ENCODE measurements at places on chromosomes 5 and 9.

DNA sequence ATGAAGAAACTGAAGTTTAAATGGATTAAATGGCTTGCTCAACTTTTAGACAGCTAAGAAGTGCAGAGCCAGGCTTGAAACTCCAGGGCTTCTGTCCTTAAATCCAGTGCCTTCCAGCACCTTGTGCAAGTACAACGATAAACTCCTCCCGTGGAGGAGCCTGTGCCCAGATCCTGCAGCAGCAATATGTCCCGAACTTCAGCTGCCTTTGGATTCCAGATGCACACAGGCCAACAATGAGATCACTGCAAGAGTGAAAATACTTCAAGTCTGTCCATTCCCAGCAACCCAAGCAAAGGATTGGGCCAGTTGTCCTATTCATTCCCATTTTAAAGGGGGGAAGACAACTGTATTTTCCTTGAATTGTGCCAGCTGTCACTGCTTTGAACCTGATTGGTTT lies 199.6 kb downstream of the CRB2 start:
- no peak for DNase-seq

DNA sequence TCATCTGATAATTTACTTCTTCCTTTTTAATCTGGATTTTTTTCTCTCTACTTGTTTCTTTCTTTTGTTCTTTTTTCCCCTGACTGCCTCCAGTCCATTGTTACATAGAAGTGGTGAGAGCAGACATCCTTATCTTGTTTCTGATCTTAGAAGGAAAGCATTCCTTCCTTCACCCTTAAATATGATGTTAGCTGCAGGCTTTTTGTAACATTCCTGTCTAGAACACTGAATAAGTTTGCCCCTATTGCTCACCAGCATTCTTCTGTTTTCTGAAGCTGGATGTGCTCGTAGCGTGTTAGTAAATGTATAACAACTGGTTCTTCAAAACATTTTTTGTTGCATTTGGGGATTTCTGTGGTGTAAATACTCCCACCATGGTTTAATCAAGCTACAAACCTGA lies 136.7 kb upstream of the NFIL3 start:
- DNase-seq, result no peak

GRCh38 chr5:178644826-178645545 lies 18.1 kb upstream of the CLK4 start:
- no peak for DNase-seq

- no peak for DNase-seq
Measured at GRCh38 chr9:95605816-95606488, 89.2 kb upstream of the PTCH1 start.

DNA sequence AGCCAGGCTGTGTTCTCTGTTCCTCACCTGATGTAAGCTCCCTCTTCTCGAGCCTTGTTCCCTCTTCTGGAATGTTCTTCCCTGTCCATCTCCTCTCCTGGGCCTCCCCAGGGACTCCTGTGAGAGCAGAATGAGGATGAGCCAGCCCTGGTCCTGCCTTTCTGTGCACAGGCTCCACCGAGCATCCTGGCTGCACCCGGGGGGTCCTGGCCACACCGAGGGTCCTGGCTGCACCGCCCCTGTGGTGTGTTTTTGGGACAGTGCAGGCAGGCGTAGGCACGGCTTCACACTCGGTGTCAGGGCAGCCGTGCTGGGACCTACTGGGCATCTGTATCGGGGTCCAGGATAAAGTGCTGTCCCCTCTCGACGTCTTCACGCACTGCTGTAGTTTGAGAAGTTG lies 17.8 kb downstream of the FBXW5 start:
- no peak for DNase-seq

GRCh38 chr5:135534609-135535419 lies 950 bp downstream of the NEUROG1 start:
- no peak for DNase-seq

GRCh38 chr5:160966921-160967320 lies 114.9 kb upstream of the ATP10B start:
- DNase-seq, result no peak

DNA sequence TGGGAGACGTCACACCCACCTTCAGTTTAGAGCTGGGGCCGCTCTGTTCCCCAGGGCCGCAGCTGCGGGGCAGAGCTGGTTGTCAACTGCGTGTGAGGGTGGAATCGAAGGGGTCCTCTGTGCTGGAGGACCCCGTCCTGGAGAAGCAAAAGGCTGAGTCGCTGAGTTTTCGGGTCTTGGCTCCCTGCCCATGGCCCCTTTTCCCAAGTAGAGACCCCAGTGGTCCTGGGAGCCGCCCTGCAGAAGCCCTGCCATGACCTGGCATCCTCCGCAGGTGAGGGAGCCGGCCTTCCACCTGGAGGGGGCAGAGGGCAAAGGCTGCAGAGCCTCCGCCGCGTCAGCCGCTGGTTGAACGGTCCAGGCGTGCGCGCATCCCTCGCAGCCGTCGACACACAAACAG lies 90.4 kb upstream of the COL5A1 start:
- DNase-seq, result no peak

DNA sequence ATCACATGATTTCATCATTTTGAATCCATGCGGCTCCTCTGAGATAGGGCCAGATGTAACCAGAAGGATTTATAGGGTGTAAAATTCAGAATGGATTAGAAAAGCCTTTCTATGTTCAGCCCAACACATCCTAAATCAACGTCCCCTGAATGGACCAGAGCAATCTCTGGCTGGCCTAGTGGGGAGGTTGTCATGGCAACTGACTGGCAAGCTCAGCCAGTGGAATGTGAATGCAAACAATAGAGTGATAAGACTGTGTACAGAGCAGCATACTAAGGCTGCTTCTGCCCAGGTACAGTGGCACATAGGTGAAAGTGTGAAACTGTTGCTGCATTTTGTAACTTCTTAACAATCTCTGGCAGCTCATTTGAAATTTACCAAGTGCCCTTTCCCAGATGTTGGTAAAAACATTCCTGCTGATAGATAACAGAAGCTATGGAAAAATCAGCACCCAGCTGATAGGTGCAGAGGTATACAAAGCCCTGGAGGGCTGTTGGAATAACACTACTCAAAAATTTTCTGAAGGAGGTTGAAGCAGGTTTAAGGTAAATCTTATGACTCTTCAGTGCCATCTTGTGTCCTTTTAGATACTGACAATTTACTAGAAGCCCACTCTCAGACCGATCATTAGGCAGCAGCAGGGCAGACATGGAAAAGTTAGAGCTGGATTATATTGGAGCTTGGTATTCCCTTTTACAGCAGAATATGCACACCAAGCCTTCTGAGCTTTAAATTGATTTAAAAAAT lies 267.2 kb downstream of the RAB3C start:
- DNase-seq, result peak; percentile 24

GRCh38 chr5:34587355-34588241 lies 68.5 kb upstream of the RAI14 start:
- peak; percentile 48 for DNase-seq

GRCh38 chr5:140219068-140219991 lies 44.3 kb downstream of the CYSTM1 start:
- DNase-seq, result no peak

- DNase-seq, result peak; percentile 74
Measured at GRCh38 chr9:109253637-109254284, 67.1 kb downstream of the EPB41L4B start.

GRCh38 chr9:98796364-98797101 lies at the start of gene ANKS6:
Gene ANKS6 (minus strand): TSS chr9:98796555. CDS start chr9:98796491, 64 bp downstream.
- peak; percentile 97 for DNase-seq

DNA sequence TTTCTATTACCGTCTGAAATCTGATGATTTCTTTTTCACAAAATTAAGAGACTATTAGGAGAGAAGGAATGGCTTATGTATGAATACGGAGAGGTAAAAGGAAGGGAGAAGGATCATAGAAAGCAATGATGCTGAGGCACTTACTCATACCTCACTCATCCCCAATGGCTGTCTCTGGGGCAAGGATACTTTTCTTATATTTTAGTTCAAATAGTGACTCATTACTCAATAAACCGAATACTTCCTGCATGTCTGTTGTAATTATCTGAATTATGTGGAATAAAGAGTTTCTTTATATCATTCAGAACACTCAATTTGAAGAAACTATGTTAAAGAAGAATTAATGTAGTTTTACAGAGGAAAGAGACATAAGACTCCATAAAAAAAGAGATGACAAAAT lies 284.5 kb upstream of the NUDT12 start:
- DNase-seq, result no peak

- DNase-seq, result peak; percentile 13
Measured at GRCh38 chr9:81690251-81690851, 1.0 kb upstream of the TLE1 start.

GRCh38 chr9:33157960-33158842 lies 8.9 kb downstream of the B4GALT1 start:
- DNase-seq, result no peak

DNA sequence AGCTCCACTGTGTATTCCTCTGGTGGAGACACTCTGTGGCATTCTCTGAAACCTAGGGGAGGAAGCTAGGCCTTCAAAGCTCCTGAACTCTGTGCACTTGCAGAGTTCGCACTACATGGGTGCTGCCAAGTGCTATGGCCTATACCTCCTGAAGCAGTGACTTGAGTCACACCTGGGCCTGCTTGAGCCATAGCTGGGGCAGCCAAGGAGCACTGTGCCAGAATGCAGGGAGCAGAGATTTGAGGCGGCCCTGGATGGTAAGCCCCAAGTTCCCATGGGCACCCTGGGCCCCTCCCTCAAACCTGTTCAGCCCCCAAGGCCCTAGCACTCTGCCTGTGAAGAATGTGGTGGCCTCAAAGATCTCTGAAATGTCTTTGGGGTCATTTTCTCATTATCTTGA lies 212.9 kb downstream of the SPATA31A6 start:
- DNase-seq, result no peak

DNA sequence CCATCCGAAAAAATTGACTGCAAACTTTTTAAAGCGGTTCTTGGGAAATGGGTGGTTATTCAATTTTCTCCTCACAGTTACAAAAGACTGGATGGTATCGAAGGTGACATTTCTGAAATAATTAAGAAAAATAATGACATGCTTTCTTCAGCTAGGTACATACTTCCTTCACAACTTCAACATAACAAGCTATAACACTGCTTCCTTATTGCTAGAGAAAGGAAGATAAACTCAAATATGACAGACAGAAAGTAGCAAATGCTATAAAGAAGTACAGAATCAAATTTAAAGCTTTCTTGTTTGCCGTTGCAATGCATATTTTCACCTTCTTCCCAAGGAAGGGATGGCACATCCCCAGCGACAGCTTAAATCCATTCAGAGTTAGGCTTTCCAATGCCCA lies 93.5 kb upstream of the EFNA5 start:
- DNase-seq, result no peak

DNA sequence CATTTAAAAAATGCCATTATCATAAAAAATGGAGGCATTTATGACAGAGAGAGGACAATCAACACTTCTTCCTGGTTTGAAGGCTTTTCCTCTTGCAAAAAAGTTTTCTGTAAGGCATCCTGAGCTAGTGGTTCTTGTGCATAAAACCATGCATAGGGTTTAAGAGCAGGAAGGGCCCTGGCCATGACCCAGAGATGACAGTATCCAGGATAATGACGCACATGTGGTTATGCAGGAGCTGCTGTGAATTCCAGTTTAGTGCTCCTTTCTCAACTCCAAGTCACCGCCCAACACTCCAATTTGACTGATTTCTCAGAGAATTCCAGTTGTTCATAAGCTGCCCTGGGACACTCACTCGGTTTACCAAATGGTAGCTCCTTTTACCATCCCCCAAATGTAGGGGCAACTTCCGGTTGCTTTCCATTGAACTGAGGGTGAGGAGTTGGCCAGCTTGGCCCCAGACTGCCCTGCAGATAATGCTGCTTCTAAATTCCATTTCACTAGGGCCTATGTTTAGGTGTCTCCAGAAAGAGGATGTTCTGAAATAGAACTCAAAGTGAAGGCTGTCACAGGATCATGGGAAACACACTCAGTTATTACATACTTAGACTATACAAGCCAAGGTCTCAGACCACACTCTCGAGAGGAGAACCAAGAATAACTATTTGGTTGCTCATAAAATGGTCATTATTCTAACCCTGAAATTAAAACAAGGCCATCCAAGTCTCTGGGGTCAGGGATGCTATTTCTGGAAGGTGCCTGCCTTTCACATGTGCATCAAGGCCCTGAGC lies 179.1 kb downstream of the SLIT3 start:
- peak; percentile 83 for DNase-seq

DNA sequence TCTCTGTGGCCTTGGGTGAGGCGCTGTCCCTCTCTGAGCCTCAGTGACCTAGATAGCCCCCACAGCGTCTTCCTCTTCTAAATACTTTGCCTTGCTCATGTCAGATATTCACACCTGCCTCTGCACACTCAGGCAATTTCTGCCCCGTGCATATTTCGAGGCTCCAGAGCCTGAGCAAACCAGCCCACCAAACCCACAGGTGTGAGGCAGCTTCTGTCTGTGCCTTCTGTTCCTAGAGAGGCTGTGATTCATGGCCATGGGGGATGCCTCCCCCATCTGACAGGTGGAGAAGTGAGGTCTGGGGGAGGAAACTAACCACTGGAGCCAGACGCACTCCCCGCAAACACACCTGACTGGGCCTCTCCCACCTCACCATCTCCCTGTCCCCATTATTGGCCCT lies 42.7 kb upstream of the CPLX2 start:
- no peak for DNase-seq

GRCh38 chr9:5195463-5195862 lies 10.0 kb upstream of the INSL6 start:
- DNase-seq, result no peak

DNA sequence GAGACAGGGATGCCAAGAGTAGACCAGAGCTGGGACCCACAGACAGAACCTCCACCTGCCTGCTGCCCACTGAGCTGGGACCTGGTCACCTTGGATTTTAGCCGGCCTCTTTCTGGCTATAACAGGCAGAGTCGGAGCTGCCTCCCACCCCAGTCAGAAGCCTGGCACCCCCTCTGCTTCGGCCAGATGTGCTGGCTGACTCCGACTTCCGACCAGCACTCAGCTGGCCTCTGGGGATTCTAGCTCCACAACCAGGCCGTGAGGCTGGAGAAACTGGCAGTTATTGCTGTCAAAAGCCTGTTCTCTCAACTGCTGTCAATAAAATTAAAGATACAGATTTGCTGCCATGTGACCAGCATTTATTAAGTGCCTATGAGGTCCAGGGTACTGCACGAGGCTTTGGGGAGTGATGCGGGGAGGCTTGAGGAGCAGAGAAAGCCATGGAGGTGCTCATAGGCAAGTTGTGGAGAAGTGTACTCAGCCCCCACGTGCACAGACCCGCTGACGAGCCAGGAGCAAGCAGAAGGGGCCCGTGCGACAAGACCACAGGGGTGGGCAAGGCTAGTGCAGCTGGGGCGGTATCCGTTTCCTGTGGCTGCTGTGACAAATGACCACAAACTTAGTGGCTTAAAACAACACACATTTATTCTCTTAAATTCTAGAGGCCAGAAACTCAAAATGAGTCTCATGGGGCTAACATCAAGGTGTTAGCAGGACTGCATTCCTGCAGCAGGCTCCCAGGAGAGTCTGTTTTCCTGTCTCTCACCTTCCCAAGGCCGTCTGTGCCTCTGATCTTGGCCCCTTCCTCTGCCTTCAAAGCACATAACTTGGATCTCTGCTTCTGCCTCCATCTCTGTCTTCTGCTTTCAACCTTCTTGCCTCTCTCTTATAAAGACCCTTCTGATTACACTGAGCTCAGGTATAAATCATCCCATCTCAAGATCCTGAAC lies 13.1 kb downstream of the GFI1B start:
- DNase-seq, result no peak

GRCh38 chr5:76252437-76252836 lies 150.6 kb upstream of the IQGAP2 start:
- no peak for DNase-seq

- no peak for DNase-seq
Measured at GRCh38 chr5:14004598-14005394, 60.3 kb upstream of the DNAH5 start.
